ENCODE measurements at places on chromosomes 13 and 19.
A peak's percentile ranks its signal among the peaks of the same experiment; 100 is the strongest.

DNA sequence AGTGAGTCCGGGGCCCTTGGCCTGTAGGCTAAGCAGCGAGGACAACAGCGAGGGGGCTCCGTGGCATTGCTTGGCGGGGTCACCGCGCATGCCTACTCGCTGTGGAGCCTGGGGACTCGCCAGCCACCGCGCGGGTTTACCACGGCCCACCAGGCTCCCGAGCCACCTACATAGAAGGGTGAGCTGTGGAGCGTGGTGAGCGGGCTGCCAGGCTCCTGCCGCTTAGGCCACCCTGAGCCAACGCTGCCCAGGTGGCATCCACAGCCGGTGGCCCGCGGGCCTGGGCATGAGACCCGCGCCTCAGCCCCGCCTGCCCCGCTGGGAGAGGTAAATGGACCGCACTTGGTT lies 31.2 kb downstream of the C1QTNF9 start:
- H3K4me3 ChIP-seq, result no peak overlapping the region
- peaks cover 29% of the 10 kb centered on the region for H3K27me3 ChIP-seq
- H3K4me1 ChIP-seq, result no peaks in the 10 kb centered on the region
- no peak for DNase-seq

DNA sequence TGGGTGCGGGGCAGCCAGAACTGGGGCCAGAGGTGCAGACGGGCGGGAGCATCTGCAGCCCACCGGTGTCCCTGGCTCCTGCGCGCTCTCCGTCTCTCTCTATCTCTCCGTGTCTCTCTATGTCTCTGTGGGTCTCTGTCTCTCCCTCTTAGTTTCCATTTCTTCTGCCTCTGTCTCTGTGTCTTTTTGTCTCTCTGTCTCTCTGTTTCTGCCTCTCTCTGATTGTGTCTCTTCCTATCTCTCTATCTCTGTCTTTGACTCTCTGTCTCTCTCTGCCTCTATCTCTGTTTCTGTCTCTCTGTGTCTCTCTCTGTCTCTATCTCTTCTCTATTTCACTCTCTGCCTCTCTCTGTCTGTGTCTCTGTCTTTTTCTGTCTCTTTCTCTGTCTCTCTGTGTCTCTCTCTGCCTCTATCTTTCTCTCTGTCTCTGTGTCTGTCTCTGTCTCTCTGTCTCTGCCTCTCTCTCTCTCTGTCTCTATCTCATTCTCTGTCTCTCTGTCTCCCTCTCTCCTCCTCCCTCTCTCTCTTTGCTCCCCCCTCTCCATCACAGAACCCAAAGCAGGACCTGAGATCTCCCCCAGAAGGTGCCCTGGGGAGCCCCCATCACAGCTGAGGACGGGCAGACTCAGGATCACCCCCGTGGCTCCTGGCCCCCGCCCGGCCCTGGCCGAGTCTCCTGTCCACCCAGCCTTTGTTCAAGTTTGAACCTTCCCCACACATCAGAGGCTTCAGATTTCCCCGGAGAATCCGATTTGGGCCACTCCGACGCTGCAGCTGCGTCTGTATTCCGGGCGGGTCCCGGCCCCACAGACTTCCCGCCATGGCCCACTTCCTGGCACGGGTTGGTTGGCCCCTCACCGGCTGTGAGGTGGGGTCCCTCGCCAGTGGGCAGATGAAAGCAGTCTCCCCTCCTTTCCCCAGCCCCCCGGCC lies 48.6 kb upstream of the TCF3 start:
- H3K27ac ChIP-seq, result no peak overlapping the region
- H3K4me1 ChIP-seq, result peaks cover 6% of the 10 kb centered on the region
- H3K27me3 ChIP-seq, result peaks cover 26% of the 10 kb centered on the region
- DNase-seq, result no peak
- H3K4me3 ChIP-seq, result no peak overlapping the region
- H3K36me3 ChIP-seq, result peaks cover 6% of the 10 kb centered on the region

GRCh38 chr13:98223741-98224140 lies 46.7 kb upstream of the RNF113B start:
- H3K27ac ChIP-seq, result no peak overlapping the region
- H3K4me1 ChIP-seq, result no peaks in the 10 kb centered on the region
- DNase-seq, result no peak
- H3K27me3 ChIP-seq, result no peaks in the 10 kb centered on the region

GRCh38 chr13:71871844-71872243 lies 4.8 kb upstream of the DACH1 start:
- no peaks in the 10 kb centered on the region for H3K36me3 ChIP-seq
- no peak overlapping the region for H3K27ac ChIP-seq
- no peak overlapping the region for H3K4me3 ChIP-seq
- DNase-seq, result no peak
- H3K4me1 ChIP-seq, result peaks cover 6% of the 10 kb centered on the region

DNA sequence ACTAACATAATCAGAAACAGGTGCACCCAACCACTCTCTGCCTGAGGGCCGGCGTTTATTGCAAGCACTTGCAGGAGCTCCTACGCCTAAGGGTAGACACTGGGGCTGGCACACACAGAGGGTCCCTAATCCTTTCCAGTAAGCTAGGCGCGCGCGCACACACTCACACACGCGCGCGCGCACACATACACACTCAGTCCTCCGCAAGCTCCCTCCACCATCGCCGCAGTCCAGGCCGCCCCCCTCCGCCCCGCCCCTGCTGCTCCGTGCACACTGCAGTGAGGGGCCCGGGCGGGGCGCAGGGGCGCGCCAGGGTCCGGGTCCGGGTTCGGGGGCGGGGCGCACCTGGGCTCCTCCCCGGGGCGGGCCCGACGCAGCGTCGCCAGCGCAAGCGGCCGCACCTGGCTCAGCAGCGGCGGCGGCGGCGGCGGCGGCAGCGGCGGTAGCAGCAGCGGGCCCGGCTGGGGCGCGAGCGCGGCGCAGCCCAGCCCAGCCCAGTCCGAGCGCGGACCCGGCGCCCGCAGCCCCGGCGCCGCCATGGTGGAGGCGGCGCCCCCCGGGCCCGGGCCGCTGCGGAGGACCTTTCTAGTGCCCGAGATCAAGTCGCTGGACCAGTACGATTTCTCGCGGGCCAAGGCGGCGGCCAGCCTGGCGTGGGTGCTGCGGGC lies at the start of gene CAMSAP3:
CAMSAP3 (plus strand) TSS at position 398 of the 668 bp plus-strand sequence; CDS start at position 538, 140 bp downstream.
- DNase-seq, result peak; percentile 36
- H3K4me3 ChIP-seq, result peak within 1 kb of the TSS; percentile 71
- H3K4me1 ChIP-seq, result peaks cover 5% of the 10 kb centered on the region
- H3K27me3 ChIP-seq, result no peaks in the 10 kb centered on the region
- no peaks in the 10 kb centered on the region for H3K36me3 ChIP-seq

- H3K27me3 ChIP-seq, result no peaks in the 10 kb centered on the region
- H3K4me3 ChIP-seq, result no peak overlapping the region
- peaks cover 6% of the 10 kb centered on the region for H3K4me1 ChIP-seq
- peak; percentile 50 for DNase-seq
Measured at GRCh38 chr19:32339988-32340874, 5.2 kb upstream of the ZNF507 start.

- H3K4me1 ChIP-seq, result no peaks in the 10 kb centered on the region
- no peak overlapping the region for H3K4me3 ChIP-seq
- H3K27me3 ChIP-seq, result peaks cover 46% of the 10 kb centered on the region
Measured at GRCh38 chr19:53903055-53903680, 5.9 kb upstream of the CACNG7 start.

DNA sequence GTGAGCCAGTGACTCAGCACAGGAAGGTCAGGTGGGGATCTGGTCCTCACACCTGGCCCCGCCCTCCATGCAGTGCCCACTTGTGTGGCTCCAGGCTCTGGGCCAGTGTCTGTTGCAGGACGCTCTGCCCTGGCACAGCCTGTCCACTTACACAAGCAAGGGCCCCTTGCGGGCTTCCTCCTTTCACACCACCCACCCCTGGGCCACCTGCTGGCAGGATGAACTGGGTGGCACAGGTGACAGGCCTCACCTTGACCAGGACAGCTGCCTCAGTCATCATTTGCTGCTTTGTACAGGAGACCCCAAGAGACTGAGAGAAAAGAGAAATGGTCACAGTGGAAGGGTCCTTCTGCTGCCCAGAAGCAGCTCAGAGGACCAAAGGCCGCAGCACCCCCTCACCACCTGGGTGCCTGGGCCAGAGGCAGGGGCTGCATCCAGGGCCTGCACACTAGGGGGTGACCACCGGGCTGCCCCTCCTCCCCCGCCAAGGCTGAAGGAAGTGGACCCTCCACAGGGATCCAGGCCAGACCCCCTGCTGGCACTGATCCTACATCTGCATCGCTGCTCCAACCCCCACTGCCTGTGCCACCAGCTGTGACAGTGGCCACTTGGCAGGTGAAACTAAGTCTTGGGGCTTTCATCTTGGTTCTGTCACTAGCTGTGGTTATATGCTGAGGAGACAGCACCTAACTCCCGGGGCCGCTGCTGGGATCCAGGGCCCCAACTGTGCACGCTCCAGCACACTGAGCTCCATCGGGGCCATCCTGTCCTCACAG lies 110.3 kb downstream of the TUBA3C start:
- H3K27ac ChIP-seq, result no peak overlapping the region
- peaks cover 11% of the 10 kb centered on the region for H3K27me3 ChIP-seq
- no peaks in the 10 kb centered on the region for H3K36me3 ChIP-seq
- no peaks in the 10 kb centered on the region for H3K4me1 ChIP-seq
- no peak for DNase-seq

DNA sequence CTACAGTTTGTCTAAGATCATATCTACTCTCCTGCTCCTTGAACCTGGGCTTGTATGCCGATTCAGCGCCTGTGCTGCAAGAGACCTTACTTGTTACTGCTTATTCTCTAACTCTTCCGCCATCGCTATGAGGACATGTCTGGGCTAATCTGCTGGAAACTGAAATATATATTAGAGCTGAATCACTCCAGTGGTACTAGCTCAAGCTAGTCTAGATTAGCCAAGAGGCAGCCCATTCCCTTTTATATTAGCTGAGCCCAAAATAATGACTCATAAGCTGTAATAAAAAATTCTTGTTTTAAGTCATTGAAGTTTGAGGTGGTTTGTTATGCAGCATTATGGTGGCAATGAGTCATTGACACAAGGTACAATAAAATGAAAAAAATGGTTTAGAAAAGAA lies 52.8 kb downstream of the SLC6A16 start:
- peak overlapping the region; percentile 90 for H3K27ac ChIP-seq
- H3K4me1 ChIP-seq, result peaks cover 13% of the 10 kb centered on the region
- DNase-seq, result peak; percentile 92
- no peaks in the 10 kb centered on the region for H3K36me3 ChIP-seq
- H3K4me3 ChIP-seq, result peak overlapping the region; percentile 7

DNA sequence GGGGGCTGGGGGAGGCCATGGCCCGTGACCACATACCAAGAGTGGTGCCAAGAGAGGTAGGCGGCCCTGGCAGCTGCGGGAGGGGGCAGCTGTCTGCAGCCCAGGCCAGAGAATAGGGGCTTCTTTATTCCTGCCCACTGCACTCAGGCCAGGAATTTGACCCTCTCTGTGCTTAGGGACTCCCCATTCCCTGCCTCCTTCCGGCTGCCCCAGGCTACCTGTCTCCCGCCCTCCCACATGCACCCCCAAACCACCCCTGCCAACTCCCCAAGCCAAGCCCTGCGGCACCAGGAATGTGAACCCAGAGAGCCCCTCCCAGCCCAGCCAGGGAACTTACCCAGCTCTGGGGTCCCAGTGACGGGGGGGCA lies 687 bp downstream of the PLEKHA4 start:
- DNase-seq, result no peak
- peak overlapping the region; percentile 71 for H3K4me3 ChIP-seq
- H3K27ac ChIP-seq, result peak overlapping the region; percentile 93
- H3K27me3 ChIP-seq, result no peaks in the 10 kb centered on the region

DNA sequence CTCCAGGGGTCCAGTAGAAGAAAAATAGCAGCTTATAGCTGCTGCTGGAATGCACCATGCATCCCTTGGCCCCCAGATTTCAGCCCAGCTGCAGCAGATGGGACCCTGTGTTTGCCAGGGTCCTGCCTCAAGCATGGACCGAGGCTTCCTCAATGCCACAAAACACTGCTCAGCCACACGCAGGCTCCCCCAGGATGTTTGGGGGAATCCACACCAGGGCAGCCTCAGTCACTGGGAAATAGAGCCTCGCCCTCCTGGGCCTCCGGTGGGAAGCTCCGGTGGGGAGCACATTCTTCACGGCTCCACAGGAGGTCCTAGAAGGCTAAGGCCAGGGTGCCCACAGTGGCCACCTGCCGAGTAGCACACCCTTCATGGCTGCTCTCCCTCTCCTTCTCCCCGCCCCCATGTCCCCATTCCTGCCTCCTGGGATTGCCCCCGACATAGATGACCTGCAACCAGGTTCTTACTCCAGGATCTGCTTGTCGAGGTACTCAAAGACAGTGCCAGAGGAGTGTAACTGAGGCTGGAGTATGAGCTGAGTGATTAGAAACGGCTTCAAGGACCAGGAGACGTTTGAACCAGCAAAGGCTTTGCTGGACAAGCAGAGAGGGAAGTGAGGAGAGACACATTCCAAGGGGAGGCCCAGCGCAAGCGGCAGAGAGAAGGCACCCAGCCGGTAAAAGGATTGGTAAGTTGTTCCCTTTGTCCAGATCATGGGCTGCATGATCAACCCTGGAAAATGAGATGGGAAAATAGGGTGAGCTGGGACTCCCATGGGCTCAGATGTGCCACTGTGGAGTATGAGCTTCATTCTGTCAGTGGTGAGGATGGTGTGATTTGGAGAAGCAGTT lies 110.7 kb upstream of the UQCRFS1 start:
- H3K4me3 ChIP-seq, result no peak overlapping the region
- no peak for DNase-seq
- no peaks in the 10 kb centered on the region for H3K36me3 ChIP-seq
- H3K27me3 ChIP-seq, result no peaks in the 10 kb centered on the region
- no peak overlapping the region for H3K27ac ChIP-seq

GRCh38 chr13:23447927-23448326 lies 14.4 kb upstream of the SACS start:
- H3K36me3 ChIP-seq, result no peaks in the 10 kb centered on the region
- H3K27ac ChIP-seq, result no peak overlapping the region
- H3K4me3 ChIP-seq, result no peak overlapping the region
- H3K4me1 ChIP-seq, result peaks cover 14% of the 10 kb centered on the region
